Heart left ventricle (tissue), 16 donors: ENCODE measurements at places on chromosomes 5 and 9. TPM values are rescaled to one million over a fixed set of nuclear protein-coding genes. Genes with fewer than 3 reads are reported as not detected.
A peak's percentile ranks its signal among the peaks of the same experiment; 100 is the strongest.

DNA sequence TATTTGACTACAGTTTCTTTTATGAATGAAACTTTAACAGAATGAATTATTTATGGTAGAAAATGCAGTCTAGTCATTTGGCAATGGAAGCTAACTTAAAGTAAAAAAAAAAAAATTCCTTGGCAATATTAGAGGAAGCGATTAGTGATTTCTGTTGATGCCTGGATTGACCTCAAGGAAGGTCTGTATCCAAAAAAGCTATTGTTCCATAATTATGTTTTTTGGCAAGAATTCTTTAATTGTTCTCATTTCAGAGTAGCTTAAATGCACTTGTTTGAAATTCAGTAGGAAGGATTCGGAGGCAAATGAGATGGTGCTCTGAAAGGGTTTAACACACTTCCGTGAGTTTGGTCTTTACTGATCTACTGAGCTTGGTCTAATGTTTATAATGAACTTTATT is 61.8 kb downstream of the ITGA1 start:
- no peak for DNase-seq

DNA sequence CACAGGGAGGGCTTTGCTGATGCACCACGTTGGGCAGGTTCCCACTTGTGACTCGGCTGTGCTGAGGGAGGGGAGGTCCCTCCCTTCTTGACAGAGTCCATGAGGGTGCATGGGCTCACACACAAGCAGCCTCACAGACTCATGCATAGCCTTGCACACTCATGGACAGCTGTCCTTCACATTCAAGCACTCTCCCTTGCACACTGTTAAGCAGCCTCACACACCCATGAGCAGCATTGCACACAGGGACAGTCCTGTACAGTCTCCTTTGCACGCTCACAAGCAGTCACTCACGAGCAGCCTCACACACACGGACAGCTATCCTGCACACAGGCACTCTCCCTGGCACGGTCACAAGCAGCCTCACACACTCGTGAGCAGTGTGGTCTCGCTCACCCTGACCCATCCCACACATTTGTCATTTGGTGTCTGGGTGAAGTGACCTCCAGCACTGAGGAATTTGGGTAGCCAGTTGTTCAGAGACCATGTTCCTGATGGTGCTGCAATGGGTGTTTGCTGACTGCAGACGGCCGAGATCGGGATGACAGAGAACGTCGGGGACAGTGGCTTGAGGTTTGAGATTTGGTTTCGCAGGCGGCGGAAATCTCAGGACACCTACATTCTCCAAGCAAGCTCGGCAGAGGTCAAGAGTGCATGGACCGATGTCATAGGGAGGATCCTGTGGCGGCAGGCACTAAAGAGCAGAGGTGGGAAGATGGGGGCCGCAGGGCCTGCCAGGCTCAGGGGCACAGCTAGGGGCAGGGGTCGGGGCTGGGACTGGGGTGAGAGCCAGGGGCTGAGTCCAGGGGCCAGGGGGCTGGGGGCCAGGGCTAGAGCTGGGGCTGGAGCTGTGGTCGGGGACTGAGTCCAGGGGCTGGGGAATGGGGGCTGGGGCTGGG is 17.7 kb upstream of the LRRC14B start:
- DNase-seq, result no peak

The TEX48 gene
- not detected for polyA plus RNA-seq

The PRXL2C gene
- polyA plus RNA-seq, result 10.6 TPM

DNA sequence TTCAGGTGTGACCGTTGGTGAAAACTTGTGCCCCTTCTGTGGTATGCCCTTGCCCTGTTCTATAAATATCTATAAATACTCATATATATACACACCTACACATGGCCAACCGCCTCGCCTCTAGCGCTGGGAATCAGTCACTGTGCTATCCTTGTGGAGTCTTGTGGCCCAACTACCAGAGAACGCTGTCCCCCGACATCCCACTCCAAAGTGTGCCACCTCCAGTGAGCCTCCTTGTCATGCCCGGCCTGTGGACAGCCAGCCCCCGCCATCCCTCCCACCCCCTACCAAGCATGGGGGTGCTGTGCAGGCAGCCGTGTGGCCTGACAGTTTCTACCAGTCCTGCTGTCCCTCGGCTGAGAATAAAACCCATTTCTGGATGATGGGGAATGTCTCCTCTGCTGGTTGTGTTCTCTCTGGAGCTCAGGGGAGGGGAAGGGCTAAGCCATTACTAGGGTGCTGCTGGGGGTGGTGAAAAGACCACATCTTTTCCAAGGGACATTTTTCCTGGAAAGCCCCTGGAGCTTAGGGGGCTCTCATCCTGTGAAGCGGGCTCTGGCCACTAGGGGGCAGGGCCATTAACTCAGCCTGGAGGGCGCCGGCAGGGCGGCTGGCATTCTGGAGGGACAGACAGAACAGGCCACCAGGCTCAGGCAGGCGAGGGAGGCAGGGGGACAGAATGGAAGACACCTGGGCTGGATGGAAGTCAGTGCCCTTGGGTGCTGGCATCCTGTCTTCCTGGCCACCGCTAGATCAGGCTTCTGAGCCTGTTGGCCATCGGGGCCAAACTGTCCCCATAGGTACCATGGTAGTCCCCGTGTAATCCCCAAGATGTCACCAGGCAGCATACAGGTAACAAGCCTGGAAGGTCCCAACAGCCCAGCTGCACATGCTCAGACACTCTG is 20.7 kb downstream of the GOLGA2 start:
- peak; percentile 50 for DNase-seq

- no peak for DNase-seq
Observed at GRCh38 chr9:112487799-112488340, 1.2 kb downstream of the KIAA1958 start.

DNA sequence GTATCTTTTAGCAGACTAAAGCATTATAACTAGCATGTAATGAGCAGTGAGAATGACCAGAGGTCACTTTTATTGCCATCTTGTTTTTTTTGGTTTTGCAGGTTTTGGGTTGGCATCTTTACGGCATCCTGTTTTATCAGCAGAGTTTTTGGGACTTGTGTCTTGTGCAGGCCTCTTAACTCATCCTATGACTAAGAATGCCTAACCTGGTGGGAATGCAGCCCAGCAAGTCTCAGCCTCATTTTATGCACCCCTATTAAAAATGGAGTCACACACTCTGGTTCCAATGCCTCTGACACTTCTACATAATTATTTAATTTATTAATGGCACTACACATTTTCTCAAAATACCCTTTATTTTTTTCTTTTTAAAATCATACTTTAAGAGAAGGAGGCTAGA is 726.5 kb upstream of the RIOK2 start:
- DNase-seq, result no peak

GRCh38 chr9:132000659-132001058 is 79.0 kb downstream of the MED27 start:
- no peak for DNase-seq

DNA sequence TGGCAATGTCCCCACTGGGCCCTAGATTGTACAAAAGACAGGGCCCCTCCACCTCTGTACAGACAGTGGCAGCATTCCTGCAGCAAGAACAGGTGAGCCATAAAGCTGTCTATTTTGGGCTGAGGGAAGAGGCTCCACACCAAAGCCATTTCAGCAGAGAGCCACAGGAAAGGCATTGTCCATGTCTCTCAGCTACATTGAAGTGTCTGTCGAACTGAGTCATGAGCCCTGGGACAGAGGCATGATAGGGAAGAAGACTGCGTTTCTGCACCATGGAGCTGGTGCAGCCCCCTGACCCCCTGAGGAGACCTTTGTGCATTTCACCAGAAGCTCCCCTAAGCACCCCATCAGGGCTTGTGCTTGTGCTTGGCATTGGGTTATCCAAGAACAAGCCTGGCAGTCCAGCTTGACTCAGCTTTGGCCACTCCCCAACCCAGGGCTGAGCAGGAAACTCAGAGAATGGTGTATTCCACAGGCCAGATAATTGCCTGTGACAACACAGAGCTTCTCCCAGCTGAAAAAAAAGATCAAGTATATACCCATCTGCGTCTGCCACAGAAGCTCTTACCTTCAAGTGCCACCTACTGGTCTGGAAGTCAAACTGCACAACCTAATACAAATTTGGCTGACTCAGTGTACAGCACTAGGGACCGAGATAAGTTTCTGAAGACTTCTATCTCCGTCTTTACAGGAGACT is 5.9 kb upstream of the FRMD3 start:
- peak; percentile 43 for DNase-seq

The ZNF454 gene
- 1.8 TPM for polyA plus RNA-seq

The PHYHD1 gene
- 24.2 TPM for polyA plus RNA-seq

DNA sequence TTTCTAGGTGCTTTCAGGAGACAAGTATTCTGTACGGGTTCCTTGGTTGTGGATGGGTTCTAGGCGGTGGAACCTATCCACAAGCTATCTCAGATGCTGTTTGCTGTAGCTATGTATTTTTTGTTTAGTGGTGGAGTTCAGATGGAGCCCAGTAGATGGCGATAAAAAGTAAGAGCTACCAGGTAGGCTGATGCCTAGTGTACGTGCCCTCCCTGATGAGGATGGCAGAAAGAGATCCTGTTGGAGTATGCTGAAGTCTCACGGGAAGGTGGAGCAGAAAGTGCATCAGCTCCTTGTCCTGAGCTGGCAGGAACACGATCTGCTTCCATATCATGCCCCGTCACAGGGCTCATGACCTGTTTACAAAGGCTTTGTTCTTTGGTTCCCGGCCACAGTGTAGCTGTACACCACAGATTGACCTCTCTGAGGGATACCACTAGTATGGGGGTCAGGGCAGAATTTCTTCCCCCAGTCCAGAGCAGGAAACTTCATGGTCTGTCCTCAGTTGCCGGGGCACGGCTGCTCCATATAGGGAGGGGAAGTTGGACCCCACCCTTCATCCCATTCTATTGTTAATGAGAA is 12.6 kb upstream of the UGT3A2 start:
- DNase-seq, result no peak

GRCh38 chr9:32524892-32525708 is 896 bp downstream of the RIGI start:
- no peak for DNase-seq

The COL5A1 gene
- polyA plus RNA-seq, result 18.9 TPM

DNA sequence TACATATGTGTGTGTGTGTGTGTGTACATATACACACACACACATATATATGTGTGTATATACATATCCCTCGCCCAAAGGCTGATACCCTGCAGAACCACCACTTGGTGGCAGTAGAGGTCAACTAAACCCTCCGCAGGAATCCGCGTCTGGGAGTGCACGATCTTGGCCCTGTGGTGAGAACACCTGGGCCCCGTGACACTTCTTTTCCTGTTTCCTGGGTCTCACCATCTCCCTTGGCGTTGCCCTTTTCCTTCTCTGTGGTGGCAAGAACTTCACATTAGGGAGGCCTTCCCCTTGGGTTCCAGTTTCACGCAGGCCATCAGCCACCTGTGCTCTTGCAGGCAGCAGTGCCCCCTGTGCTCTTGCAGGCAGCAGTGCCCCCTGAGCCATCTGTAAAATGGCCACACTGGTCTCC is 8.2 kb downstream of the IL9 start:
- peak; percentile 51 for DNase-seq

DNA sequence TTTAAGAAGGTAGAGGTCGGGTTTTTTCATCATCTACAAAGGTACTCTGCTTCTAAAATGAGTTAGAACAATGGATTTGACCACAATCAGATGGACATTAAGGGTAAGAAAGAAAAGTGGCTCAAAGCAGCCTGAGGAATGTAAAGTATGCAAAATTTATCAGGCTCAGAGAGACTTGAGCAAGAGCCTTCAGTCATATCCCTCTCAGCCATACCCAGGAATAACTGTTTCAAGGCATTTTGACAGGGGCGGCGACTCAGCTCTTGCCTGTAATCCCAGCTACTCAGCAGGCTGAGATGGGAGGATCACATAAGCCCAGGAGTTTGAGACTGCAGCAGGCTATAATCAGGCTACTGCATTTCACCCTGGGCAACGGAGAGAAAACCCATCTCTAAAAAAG is 38.8 kb upstream of the ANXA2R start:
- DNase-seq, result no peak

The DNAJC21 gene
- polyA plus RNA-seq, result 38.8 TPM

DNA sequence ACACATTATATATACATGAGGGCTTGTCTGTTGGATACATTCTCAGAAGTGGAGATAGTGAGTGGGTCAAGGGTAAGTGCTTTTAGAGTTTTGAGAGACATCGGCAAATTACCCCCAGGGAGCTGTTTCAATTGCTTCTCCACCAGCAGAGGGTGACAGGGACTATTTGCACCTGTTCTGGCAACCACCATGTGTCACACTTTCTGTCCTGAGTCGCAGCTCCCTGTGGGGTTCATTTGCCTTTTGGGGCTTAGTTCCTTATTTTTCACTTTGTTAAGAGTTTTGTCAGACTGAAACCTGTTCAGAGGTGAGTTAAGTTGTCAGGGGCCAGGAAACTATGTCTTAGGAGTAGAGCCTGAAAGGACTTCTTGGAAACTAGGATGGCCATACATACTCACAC is 20.1 kb upstream of the SLC36A1 start:
- no peak for DNase-seq

DNA sequence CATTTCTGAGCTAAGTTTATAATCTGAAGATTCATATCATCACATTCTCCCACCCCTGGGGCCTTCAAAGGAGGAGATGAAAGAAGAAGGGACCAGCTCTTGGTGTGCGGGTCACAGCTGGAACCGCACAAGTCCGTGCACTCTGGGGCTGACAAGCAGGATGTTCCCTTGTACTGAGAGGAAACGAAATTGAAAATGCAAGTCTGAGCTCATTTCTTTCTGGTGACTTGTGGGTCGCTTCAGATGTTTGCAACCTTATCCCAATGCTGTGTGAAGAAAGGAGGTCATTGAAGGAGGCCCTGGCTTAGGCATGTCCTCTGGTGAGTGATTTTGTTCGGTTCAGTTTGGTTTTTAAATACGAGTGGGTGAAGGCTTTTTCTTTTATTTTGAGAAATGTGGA is 59.6 kb downstream of the C9orf152 start:
- peak; percentile 51 for DNase-seq

DNA sequence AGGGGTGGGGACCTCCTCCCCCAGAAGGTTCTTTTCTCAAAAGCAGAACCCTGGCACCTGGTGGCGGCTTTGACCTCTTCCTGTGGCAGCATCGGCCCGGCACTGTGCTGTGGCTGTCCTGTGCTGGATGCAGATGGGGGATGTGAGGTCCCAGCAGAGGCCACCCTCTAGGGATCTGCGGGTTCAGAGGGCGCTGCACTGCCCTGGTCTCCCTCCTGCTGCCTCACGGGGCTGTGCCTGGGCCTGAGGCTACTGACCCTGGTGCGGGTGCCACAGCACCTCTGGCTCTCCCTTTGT is 76.6 kb upstream of the CACNA1B start:
- DNase-seq, result no peak

GRCh38 chr5:81044868-81045267 is 84.7 kb downstream of the RASGRF2 start:
- DNase-seq, result no peak

- DNase-seq, result no peak
Observed at GRCh38 chr5:38555354-38556087, 925 bp downstream of the LIFR start.
